ENCODE measurements at places on chromosomes 16 and 17.

DNA sequence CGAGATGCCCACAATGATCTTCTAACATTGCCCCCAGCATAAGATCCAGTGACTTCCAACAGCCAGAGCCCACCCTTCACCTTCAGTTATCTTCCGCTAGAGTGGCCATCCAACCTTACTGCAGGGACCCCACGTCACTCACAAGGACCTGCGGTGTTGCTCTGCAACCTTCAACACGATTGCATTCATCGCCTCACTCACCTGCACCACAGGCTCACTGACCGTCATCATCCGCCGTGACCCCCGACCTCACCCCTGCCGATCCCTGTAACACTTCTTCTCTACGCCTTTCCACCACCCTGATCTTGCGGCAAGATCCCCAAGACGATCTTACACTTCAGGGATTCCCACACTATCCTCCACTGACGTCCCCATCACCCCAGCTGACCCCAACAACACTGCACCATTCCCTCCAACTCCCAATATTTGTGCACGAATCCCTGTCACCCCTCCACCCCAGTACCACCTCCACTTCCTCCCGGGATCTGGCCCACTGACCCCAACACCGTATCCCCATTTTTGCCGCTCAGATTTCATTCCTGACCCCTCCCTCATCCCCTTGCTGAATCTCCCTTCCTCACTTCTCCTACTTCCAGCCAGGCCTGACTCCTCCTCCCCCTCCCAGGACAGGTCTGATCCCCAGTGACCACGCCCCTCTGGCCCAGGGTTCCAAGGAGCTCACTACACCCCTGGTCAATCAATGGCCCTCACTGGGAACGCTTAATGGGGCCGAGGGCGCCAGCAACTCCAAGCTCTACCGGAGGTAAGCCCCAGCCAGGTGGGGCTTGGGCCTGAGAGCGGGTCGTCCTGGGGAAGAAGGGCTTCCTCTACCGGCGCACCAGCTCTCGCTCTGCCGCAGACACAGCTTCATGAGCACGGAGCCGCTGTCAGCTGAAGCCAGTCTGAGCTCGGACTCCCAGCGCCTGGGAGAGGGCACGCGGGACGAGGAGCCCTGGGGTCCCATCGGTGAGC is 7.6 kb downstream of the RUNDC3A start:
- DNase-seq, result no peak

DNA sequence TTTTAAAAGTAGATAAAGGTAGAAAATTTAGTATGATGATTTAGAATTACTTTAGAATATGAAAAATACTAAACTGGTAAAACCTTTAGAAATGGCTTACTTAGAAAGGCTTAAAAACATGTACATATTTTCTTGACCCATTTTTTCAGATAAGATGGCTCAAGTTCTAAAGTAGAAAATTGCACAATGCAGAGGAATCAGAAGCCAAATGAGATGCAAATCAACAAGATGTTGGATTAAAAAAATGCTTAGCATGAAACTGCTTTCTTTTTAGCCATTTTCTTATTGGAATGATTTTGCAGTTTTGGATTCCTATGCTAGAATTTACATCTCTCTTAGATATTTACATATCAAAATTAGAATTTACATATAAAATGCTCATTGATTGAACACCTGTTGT is 1.5 kb upstream of the KRTAP3-1 start:
- DNase-seq, result no peak

- peak; percentile 58 for DNase-seq
Observed at GRCh38 chr17:75524970-75525805, at the start of gene LLGL2. LLGL2 (plus strand) TSS chr17:75525697; CDS start chr17:75543427, 17,730 bp downstream.

- no peak for DNase-seq
Observed at GRCh38 chr16:11264155-11264832, 4.8 kb downstream of the TNP2 start.

DNA sequence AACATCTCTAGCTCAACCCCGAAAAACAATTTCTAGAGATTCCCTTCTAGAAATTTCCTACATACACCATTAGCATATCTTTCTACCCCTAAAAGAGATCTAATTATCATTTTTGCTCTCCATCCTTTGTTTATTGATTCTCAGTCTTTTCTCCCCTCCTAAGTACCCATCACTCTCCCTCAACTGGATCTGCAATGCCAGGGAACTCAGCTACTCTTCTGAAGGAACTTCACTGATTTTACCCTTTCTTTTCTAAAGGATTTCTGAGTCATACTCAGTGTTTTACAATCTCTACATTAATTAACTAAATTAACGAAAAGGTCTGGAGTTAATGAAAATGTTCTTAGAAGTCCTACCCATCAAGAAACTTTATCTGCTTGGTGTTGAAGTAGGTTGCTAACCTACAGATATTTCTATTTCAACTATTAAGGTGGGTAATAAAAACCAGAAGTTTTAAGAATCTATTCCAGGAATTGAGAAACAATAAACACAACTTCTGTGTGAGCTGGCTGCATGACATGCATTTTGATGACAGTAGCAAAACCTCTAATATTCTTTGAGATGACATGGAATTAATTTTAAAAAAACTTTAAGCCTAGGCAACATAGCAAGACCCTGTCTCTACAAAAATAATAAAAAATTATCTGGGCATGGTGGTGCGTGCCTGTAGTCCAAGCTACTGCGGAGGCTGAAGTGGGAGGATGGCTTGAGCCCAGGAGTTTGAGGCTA is 13.6 kb downstream of the CREBBP start:
- no peak for DNase-seq

- peak; percentile 93 for DNase-seq
Observed at GRCh38 chr17:40903129-40903847, 18.2 kb upstream of the KRT20 start.

GRCh38 chr16:15856901-15857698 is at the start of gene MYH11:
MYH11 (minus strand) TSS chr16:15857028; CDS start chr16:15838252, 18,776 bp downstream.
- no peak for DNase-seq

- no peak for DNase-seq
Observed at GRCh38 chr16:49875806-49876715, 20.1 kb upstream of the ZNF423 start.

GRCh38 chr16:4936991-4937781 is at the start of gene PPL:
PPL (minus strand) TSS chr16:4937148; CDS start chr16:4937045, 103 bp downstream.
- DNase-seq, result no peak

- DNase-seq, result no peak
Observed at GRCh38 chr16:15564604-15565339, 78.2 kb downstream of the MARF1 start.

GRCh38 chr16:67482233-67482924 is 968 bp downstream of the AGRP start:
- DNase-seq, result no peak

- DNase-seq, result no peak
Observed at GRCh38 chr17:43549496-43549895, 3.4 kb upstream of the ETV4 start.

DNA sequence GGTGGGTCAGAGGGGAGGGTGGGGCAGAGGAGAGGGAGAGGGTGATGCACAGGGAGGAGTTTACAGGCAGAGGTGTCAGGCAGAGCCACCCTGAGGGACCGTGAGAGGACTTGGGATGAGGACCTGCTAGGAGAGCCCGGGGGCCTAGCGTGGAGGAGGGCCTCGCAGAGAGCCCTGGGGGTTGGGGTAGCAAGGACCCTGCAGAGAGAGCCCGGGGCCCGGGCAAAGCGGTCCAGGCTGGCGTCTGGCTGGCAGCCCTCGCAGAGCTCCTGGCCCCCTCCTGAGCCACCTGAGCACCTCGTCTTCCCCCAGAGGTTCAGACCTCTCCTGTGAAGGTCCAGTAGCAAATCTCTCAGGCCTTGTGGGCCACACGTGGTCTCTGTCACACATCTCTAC is 42.0 kb upstream of the ZNF469 start:
- DNase-seq, result no peak

DNA sequence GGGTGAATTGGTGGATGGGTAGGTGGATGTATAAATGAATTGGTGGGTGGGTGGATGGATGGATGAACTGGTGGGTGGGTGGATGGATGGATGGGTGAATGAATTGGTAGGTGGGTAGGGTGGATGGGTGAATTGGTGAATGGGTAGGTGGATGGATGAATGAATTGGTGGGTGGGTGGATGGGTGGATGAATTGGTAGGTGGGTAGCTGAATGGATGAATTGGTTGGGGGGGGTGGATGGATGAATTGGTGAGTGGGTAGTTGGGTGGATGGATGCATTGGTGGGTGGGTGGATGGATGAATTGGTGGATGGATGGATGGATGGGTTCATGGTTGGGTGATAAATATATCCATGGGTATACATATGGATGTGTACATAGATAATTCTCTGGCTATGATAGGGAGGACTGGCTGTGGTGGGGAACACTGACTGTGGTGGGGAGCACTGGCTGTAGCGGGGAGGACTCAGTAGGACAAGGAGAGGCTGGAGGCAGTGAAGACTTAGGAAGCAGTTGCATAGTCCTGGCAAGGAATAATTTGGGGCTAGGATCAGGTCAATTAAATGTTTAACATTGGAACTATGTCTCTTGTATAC is 54.4 kb downstream of the ABCC1 start:
- DNase-seq, result no peak

DNA sequence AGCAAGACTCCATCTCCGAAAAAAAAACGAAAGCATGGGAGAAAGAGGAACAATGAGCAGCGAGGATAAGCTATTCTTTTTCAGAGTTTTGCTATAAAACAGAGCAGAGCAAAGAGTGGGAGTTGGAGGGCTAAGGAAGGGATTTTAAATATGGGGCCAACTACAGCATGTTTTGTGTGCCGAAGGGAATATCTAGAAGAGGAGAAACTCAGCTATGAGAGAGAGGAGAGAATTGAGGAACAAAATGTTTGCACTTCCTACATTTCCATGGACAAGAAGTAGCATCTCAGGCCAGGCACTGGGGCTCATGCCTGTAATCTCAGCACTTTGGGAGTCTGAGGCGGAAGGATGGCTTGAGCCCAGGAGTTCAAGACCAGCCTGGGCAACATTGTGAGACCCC is 13.1 kb upstream of the GRB2 start:
- DNase-seq, result no peak

GRCh38 chr16:6641091-6641490 is 691.6 kb upstream of the RBFOX1 start:
- DNase-seq, result no peak

DNA sequence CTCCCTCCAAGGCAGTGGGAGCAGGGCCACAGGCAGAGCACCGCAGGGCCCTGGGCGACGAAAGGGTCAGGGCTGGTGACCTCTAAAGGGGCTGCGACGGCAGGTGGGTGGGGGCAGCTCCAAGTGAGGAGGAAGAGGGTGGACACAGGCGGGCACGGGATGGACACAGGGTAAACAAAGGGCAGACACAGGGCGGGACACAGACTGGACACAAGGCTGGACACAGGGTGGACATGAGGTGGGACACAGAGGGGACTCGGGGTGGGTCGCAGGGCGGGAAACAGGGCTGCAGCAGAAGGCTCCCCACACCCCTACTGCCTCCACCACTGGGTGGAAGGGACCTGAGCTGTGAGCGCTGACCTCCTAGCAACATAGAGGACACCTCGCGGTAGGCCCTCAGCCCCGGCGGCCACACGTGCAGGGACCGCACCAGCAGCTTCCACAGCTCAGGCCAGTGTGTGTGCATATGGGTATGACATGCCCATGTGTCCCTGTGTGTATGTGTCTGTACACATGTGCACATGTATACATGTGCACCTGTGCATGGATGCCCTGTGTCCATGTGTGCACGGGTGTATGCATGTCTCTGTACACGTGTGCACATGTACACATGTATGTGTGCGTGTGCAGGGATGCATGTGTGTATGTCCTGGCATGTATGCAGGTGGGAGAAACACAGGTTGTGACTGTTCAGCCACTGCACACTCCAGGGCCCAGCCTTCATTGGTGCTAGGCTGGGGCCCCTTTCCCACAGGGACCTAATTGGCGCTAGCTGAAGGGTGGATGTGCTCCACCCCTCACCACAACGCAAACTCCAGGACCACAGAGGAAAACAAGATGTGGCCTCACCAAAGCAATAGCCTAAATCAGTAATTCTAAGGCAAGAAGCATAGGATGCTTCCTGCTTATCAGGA is 7.6 kb downstream of the LMF1 start:
- no peak for DNase-seq

DNA sequence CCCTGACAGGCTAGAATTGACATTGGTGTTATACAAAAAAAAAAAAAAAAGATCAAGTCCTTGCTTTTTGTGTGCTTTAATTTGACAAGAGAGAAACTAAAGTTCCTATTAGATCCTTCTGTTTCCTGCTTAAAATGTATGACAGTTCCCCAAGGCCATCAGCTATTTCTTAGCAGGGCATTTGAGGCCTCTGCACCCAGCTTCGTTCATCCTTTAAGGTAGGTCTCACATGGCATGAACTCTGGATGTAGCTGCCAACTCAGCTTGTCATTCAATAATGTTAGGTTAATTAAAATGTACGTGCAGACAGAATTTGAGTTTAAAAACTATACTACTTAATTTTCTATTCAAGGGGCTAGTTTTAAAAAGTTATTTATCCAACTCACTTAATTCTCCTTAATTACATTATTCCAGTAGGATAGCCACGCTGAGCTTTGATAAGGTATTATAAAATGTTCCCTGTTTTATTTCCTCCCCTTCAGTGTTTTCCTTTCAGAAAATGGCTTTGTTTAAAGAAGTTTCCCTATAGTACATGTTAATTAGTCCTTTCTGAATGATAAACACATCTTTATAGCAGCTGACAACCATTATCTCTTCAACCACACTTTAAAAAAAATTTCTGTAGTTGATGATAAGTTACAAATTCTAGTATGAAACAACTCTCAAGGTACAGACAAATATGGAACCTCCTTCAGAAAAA is 1.2 kb upstream of the RFFL start:
- no peak for DNase-seq

DNA sequence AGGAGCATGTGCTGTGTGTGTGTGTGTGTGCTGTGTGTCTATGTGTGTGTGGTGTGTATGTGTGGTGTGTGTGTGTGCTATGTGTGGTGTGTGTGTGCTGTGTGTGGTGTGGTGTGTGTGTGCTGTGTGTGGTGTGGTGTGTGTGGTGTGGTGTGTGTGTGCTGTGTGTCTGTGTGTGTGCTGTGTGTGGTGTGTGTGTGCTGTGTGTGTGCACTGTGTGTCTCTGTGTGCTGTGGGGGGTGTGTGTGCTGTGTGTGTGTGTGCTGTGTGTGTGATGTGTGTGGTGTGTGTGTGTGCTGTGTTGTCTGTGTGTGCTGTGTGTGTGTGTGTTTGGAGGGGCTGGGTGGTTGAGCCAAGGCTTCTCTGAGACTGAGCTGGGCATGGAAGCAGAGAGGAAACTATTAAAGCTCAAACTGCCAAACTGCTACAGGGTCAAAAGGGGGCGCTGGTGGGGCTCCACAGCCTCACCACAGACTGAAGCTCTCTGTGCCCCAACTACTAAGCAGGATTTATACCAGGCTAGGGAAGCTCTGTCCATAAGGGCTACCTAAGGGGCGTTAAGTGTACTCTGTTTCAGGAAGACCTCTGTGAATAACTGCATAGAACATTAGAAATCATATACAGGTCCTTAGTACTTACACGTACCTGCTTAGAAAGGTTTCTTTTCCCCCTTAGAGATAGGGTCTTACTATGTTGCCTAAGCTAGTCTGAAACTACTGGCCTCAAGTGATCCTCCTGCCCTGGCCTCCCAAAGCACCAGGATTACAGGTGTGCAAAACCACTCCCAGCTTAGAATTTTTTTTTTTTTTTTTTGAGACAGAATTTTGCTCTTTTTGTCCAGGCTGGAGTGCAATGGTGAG is 27.8 kb upstream of the GHDC start:
- no peak for DNase-seq
